ENCODE measurements at places on chromosomes 1 and 21.

GRCh38 chr1:155392898-155393411, 72.3 kb downstream of the RUSC1 start:
- no peak for DNase-seq

- DNase-seq = no peak
Observed at GRCh38 chr1:30845904-30846290, 62.7 kb downstream of the SDC3 start.

DNA sequence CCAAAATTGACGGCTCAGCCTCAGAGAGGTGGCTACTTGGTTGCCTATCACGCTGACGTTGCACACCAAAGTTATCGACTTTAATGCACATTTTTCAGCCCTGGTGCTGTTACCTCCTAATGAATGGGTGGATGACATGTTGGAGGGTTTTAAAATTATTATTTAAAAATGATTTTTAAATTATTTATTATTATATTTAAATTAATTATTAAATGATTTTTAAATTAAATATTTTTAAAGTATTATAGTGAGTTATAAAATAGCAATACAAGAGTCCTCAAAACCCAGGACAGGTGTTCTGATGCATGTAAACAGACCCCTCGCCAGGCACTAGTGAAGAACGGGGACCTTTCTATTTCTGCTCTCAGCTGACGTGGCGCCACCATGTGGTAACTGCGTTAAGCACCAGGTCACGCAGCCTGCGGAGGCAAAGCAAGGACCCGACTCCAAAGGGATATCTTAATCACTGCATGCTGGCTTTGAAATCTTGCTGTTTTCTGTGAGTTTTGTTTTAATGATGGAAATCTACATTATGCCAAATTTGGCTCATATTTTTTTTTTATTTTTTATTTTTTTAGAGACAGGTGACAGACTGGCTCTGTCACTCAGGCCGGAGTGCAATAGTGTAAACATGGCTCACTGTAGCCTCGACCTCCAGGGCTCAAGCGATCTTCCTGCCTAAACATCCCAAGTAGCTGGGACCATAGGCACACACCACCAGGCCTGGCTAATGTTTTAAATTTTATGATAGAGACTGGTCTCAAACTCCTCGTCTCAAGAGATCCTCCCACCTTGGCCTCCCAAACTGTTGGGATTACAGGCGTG, 22.6 kb downstream of the CASP9 start:
- DNase-seq = peak; percentile 75

DNA sequence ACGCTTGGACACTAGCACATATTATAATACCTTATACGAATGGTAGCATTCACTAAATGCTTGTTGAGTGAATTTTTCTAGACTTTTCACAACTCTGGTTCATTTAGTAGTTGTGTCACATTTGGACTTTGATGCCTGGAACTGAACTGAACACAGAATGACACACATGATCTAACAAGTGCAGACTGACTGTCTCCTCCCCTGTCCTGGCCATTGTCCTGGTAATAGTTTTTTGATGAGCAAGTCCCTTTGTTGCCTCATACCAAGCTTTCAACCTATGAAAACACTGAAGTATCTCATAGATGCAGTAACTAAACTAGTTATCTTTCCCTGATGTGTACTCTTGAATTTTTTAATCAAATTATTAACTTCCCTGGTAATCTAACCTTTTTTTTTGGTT, 66.4 kb downstream of the LRRC8D start:
- no peak for DNase-seq

DNA sequence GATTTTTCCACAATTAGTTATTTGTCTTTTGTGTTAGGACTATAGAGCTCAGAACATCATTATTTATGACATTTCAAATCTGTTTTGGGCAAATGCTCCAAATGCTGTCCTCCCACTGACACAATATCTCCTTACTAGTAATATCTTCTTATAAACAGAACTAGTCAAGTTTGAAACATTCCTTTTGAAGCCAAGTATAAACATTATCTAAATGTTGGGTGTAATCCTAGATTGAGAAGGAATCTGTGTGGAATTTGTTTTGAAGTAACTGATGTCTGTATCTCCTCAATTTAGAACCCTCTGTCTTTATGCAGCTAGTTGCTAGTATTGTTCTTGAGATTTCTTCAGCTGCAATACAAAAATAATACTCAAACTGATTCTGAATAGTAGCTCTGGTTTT, 28.5 kb upstream of the PAXBP1 start:
- no peak for DNase-seq

- peak; percentile 56 for DNase-seq
Observed at GRCh38 chr1:231612393-231613089, 14.0 kb upstream of the DISC1 start.

- peak; percentile 30 for DNase-seq
Observed at GRCh38 chr1:207883660-207884250, 27.2 kb downstream of the CD34 start.

DNA sequence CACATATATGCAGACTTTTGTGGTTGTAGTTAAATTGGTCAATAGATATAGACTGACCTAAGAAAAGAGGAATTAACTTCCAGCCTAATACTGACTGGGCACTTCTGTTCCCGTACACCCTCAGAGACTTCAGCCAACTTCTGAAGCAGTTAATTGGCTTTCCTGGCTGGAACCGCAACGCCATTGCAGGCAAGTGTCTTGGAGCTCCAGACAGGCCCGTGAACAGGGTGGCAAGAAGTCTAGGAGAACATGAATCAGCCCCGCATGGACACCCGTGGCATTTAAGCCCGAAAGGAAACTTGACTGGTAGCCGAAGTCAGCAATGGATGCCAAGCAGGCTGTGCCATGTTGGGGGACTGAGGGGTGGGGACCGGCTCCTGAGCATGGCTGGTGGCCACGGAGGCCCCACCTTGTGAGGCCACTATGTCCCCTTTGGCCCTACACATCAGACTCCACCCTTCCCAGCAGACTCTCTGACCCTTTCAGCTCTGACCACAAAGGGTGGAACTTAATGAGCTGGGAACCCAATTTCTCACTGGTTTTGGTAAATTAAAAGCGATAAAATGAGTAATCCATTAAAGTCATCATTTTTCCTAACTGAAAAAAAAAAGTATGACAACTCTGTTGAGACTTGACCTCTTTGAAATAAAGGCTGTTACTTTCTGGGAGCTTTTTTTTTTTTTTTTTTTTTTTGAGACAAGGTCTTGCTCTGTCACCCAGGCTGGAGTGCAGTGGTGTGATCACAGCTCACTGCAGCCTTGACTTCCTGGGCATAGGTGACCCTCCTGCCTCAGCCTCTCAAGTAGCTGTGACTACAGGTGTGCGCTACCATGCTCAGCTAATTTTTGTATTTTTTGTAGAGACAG, 54.1 kb downstream of the RUNX1 start:
- peak; percentile 56 for DNase-seq

GRCh38 chr1:101438359-101438758, 201.5 kb downstream of the S1PR1 start:
- no peak for DNase-seq

- DNase-seq = no peak
Observed at GRCh38 chr1:179866616-179867015, 11.0 kb downstream of the TOR1AIP2 start.

- no peak for DNase-seq
Observed at GRCh38 chr1:107132195-107132594, 8.6 kb upstream of the NTNG1 start.

- DNase-seq = peak; percentile 90
Observed at GRCh38 chr1:8317647-8318381, at the start of gene SLC45A1. Gene SLC45A1, plus strand, starts transcription at chr1:8318114. Its CDS starts 6,216 bp downstream, at chr1:8324330.

- DNase-seq = no peak
Observed at GRCh38 chr1:218349348-218350034, 4.4 kb downstream of the TGFB2 start.

GRCh38 chr1:68329096-68329835, 96.9 kb upstream of the WLS start:
- no peak for DNase-seq

DNA sequence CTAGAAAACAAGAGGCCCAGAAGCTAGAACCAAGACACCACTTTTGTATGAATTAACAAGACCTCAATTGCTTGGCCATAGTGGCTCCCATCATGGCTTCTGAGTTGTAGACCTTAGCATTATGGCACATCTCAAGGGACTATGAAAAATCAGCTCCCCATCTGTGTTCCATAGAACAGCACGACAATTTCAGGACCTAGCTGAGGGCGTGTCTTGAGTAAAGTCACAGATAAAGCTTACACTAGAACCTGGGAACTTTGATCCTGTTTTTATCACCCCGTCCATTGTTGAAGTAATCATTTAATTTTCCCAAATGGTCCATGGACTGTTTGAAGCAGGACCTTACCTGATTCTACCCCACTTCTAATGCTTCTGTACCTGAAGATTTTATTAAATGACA, 44.8 kb downstream of the RUNX1 start:
- no peak for DNase-seq

DNA sequence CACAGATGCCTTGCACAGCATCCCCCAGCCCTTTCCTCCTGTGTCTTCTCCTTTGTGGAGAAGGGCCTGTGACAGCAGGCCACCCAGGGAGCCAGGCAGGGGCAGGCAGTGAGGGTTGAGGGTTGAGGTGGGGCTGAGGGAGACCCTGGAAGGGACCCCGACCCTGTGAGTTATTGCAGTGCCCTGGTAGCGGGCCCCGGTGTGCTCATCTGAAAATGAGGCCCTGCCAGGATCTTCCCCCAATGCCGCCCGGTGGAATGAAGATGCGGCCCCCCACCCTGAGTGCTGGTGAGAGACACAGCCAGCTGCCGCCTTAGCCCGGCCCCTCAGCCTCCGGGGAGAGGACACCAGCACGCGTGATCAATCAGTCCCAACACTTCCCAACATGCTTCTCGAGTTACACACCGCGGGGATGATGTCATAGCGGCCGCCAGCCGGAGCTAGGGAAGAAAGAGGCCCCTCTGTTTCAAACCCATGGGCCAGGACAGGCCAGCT, 36.2 kb upstream of the ACTRT2 start:
- DNase-seq = no peak

DNA sequence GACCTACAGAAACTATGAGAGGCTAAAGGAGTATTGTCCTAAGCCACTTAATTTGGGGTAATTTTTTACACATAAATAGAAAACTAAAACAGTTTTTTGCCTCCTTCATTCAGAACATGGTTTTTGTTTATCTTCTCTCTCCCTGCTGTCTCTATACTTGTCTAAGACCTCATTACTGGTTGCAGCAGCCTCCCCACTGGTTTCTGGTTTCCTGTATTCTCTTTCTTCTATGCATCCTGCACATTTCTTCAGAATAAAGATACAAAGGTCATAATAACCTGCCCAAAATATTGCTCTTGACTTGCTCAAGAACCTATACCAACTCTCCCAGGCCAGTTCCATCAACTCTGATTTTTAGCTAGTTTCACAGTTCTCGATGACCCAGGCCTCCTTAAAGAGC, 19.8 kb upstream of the BOLA1 start:
- DNase-seq = no peak

- DNase-seq = no peak
Observed at GRCh38 chr21:45294509-45295291, 7.0 kb upstream of the POFUT2 start.

- no peak for DNase-seq
Observed at GRCh38 chr1:83017276-83017675, 981.7 kb downstream of the TTLL7 start.

DNA sequence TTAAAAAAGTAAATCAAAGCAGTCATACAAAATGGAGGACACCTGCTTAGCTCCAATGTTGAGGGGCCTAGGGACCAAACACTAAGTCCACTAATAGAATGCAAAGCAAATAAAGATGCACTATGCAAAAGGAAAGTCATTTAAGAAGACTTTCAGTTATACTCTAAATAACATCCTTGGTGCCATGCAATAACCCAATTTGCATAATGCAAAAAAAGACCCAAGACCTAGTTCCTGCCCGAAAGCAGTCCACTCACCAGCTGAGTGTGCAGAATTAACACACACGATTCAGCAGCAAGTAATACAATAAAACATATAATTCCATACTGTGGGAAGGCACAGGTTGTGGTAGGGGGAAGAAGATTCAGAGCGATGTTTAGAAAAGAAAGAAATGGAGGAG, 101.8 kb downstream of the TGFBR3 start:
- DNase-seq = no peak

GRCh38 chr1:39926343-39926793, 24.7 kb upstream of the MYCL start:
- DNase-seq = no peak

GRCh38 chr1:217079584-217079983, 356.4 kb upstream of the ESRRG start:
- DNase-seq = no peak

GRCh38 chr1:21914450-21914849, 22.7 kb downstream of the HSPG2 start:
- no peak for DNase-seq

GRCh38 chr1:16387201-16388188, 20.5 kb downstream of the SZRD1 start:
- DNase-seq = no peak

DNA sequence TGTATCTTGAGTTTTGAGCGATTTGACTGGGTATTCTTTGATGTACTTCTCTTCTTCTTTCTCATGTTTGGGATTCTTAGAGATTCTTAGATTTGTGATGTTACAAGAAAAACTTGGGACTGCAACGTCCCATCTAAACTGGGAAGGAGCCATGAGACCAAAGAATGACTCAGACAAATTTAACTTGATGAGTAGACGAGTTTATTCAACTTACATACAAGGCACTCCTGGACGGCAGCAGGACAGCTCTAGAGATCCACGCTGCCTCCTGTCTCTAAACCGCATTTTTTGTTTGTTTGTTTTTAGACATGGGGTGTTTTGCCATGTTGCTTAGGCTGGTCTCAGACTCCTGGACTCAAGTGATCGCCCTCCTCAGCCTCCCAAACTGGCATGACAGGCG, 137.1 kb downstream of the PIK3R3 start:
- no peak for DNase-seq

GRCh38 chr1:150516050-150516591, 569 bp downstream of the FALEC start:
- DNase-seq = no peak

DNA sequence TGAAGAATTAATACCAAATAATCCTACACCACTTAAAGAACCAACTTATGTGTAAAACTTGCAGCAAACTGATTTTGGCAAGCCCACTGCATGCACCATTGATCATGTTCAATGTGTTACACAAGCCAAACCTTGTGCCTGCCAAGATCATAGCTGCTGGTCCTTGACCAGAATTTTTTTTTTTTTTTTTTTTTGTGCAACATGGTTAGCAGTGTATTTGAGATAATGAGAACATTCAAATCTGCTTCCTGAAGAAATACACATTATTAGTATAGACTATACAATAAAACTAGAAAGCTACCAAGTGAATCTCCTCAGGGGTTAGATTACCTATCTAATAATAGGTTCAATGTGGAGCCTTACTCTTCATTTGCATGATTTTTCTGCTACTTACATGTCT, 421.0 kb downstream of the MRPL39 start:
- DNase-seq = no peak

GRCh38 chr1:79532555-79532954, 526.0 kb upstream of the ADGRL4 start:
- DNase-seq = no peak

GRCh38 chr1:39277879-39278278, 73.4 kb downstream of the MACF1 start:
- DNase-seq = no peak

- no peak for DNase-seq
Observed at GRCh38 chr1:68332041-68332440, 99.7 kb upstream of the WLS start.

- no peak for DNase-seq
Observed at GRCh38 chr1:187275346-187275745, 446.6 kb downstream of the PLA2G4A start.

Data from stimulated activated CD4-positive, alpha-beta T cell treated with anti-CD3 and anti-CD28 coated beads, Interleukin-15, amount 100 ng/mL, for 24 hours (primary cell).